ENCODE measurements at places on chromosomes 6 and 20.
A peak's percentile ranks its signal among the peaks of the same experiment; 100 is the strongest.

- DNase-seq = no peak
These were observed 55.5 kb upstream of the UNC93A start for GRCh38 chr6:167235421-167236238.

DNA sequence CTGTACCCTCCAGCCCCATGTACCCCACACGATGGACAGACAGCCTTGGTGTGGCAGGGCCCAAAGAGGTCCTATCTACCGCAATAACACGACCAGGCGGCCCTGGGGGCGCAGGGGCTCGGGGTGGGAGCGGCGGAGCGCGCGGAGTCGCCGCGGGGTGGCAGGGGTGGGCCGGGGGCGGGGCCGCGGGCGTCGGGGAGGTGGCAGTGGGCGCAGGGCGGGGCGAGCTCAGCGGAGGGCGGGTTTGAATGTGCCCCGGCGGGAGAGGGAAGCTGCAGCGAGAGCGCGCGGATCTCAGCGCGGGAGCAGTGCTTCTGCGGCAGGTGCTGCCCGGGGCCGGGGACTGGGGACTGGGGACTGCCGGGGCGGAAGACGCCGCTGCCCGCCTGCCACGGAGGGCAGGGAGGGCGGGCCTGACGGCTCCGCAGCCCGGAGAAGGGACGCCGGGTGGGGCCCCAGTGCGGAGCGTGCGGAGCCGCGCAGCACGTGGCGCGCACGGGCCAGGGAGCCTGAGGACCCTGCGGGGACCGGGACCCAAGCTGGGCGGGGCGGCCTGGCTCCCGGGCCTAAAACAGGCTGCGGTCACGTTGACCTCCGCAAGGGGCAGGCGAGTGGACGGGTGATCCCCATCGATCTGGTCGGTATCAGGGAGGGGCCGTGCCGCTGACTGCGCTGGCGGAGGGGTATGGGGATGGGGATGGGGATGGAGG, at the start of gene SLC29A1:
Gene SLC29A1 (plus strand): TSS at position 277 of the 710 bp plus-strand sequence. CDS start 3,719 bp downstream, outside the sequence.
- DNase-seq = peak; percentile 89

DNA sequence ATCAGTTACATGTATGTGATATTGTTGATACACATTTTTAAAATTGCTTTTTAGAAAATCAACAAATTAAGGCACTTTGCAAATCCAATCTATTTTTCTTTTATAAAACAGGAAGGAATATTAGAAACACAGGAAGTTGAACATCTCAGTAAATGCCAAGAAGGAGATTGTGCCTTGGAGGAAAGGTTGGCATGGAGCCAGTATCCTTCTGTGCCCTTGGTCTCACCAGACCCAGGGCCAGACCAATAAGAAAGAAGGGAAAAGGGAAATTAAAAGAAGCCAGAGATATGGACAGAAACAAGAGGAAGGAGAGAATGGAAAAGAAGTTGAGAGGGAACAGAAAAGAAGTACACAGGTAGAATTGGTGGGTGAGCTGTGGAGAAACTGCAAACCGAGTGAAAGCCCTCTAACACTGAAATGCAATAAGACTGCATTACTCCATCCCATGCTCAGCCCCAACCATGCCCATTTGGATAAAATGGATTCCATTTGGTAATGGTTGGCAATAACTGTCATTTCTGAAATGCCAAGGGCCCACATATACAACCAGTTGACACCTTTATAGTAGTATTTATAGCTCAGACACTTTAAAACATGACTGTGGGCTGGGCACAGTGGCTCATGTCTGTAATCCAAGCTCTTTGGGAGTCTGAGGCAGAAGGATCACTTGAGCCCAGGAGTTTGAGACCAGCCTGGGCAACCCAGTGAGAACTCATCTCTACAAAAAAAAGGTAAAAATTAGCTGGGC, 133.8 kb downstream of the GMPR start:
- DNase-seq = no peak

DNA sequence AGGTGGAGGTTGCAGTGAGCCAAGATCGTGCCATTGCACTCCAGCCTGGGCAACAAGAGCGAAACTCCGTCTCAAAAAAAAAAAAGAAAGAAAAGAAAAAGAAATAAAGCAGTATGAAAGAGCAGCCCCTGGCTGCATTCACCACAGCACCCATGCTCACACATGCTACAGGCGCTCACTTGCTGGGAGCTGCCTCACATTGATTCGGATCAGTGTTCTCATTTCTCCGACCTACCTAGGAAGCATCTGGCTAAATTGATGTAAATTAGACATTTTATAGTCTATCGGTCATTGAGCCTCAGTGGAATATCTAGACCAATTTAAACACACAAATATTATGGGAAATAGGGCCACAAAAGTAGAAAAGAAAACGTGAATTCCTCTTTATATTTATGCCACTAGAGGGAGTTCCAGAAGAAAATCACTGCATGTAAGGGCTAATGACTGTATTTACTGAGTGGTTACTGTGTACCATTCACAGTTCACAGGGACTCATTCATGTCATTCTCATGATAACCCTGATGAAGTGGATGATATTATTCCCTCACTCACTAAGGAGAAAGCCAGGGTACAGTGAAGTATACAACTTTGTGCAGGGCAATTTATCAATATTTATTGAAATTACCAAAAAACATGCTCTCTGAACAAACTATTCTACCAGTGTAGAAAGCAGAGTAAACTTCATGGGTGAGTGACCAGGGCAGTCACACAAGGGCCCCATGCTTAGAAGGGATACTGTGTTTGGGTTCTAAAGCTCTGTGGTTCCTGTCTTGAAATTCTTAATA, 5.3 kb upstream of the MOG start:
- DNase-seq = no peak

- DNase-seq = peak; percentile 73
These were observed at the start of gene B3GAT2 for GRCh38 chr6:70956451-70957283. TSS of gene B3GAT2 (minus strand) at chr6:70957060. CDS start at chr6:70956429, 631 bp downstream.

DNA sequence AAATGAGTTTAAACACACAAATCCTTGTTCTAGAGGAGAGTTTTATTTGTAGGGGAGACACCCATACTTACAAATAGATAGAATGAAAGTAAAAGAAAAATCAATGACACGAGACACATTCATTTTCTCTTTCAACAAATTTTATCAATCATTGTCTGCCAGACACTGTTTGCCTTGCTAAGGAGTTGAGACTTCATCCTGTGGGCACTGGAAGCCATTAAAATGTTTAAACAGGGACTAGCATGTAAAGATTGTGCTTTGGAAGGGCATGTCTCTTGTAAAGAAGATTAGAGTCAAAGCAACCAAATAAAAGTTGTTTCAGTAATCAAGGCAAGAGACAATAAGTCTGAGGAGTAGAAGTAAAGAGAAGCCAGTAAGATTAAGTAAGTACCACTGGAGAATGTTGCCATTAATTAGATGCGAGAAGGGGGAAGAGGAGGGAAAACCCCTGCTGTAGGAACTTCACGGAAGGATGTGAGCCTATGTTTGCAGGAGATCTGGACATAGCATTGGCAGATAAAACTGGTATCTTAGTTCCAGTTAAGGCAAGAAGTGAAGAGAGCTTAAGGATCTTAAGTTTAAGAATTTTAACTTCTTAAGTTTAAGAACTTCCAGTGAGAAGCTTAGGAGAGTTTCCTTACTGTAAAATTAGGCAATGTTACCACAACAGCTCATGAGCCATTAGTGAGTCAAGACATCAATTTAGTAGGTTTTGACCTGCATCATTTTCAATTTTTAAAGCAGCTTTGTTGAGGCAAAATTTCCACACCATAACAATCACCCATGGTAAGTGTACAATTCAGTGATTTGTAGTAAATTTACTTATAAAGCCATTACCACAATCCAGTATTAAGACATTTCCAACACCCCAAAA, 117.0 kb upstream of the UST start:
- DNase-seq = no peak

GRCh38 chr20:35339007-35339406, 46.8 kb upstream of the FAM83C start:
- no peak for DNase-seq

- DNase-seq = no peak
These were observed 338.0 kb upstream of the SASH1 start for GRCh38 chr6:148004651-148005050.

GRCh38 chr6:160520043-160520904, 143.8 kb downstream of the LPA start:
- peak; percentile 91 for DNase-seq

GRCh38 chr6:38319256-38320212, 320.2 kb downstream of the BTBD9 start:
- no peak for DNase-seq

- no peak for DNase-seq
These were observed 123.3 kb downstream of the TBX18 start for GRCh38 chr6:84641076-84641475.

GRCh38 chr20:36260316-36260715, 24.0 kb downstream of the AAR2 start:
- peak; percentile 34 for DNase-seq
